ENCODE measurements at places on chromosomes 2 and 18.

DNA sequence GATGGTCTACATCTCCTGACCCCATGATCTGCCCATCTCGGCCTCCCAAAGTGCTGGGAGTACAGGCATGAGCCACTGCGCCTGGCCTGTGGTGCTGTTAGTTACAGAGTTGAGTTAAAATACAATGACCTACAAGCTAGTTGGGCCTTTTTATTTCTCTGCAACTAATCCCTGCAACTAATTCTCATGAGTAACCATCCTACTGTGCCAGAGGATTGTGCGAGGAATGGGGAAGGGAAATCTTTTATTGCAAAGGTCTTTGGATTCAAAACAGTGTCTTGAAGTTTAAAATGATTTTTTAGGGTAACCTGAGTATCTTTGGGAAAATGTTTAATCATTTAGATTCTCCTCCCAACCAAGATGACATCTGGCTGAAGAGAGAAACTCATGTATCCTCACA, 88.8 kb upstream of the RMDN2 start:
- DNase-seq: no peak

DNA sequence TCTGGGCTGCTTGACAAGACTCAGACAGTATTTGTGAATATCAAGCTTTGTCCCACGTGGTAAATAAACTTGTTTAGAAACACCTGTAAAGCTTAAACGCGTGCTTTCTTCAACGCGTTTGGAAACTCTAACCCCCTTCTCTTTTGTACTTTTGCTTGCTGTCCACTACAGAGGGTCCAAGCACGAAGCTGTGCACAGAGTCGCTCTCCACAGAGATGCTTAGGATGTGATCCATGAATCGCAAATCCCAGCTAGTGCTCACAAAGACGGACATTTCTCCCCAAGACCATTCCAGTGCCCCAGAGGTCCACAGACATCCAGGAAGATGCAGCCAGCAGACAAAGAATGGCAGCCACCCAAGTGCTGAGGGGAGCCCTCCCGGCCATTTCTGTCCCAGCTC, at the start of gene GPR45:
GPR45 (plus strand) TSS at position 301 of the 400 bp plus-strand sequence. CDS start 116 bp downstream, outside the sequence.
- no peak for DNase-seq

DNA sequence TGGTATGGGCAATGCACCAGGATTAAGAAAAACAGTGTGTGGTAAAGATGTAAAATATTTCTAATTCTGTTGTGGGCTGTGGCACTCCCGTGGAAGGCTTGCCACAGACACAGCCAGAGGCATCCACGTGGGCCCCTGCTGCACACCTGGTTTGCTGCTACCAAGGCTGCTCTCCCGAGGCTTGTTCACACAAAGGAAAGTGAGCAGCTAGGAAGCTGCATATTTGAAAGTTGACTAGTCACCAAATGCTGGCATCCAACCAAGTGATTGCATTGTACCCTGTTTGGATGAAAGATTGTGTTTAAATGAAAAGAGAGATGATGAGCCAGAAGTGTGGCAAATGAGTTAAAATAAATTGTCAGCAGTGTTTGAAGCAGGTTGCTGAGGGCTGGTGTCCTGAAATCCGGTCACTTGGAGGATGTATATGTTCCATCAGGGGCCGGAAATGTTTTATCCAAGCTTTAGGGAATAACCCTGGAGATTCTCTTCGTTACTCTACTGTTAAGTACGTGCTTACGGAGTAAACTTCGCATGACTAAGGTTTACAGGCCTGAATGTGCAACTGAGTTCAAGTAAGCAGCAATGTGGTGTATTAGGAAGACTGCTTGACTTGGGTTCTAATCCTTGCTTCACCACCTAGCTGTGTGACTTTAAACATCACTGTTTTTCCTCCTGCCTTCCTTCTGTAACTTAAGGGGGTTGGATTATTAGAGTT, 86.1 kb downstream of the MSH2 start:
- DNase-seq: no peak

- DNase-seq: no peak
Observed at GRCh38 chr2:113677330-113677729, 50.3 kb downstream of the RABL2A start.

- DNase-seq: no peak
Observed at GRCh38 chr2:236785611-236786057, 216.0 kb downstream of the ACKR3 start.

GRCh38 chr2:70552501-70553333, 909 bp downstream of the TGFA start:
- DNase-seq: no peak

- no peak for DNase-seq
Observed at GRCh38 chr2:39373181-39373802, 63.8 kb downstream of the MAP4K3 start.

DNA sequence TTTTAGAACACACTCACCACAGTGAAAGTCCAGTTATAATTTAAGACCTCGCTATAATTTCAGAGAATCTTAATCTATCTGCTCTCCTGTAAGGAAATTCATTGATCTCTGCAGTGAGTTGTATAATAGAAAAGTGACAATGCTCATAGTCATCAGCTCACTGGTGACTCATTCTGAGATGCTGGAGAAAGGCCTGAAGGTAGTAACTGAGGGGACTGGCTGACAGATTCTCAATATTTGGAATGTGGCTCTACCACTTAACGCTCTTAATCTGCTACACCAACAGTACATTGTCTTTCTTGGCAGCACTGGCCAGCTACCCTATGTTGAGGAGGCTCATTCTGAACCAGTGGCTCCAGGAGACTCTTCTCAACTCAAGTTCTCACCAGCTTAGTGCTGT, 246.1 kb downstream of the RPRM start:
- no peak for DNase-seq

Data from type B pancreatic cell (in vitro differentiated cells).